ENCODE measurements at places on chromosomes 16 and 17.

DNA sequence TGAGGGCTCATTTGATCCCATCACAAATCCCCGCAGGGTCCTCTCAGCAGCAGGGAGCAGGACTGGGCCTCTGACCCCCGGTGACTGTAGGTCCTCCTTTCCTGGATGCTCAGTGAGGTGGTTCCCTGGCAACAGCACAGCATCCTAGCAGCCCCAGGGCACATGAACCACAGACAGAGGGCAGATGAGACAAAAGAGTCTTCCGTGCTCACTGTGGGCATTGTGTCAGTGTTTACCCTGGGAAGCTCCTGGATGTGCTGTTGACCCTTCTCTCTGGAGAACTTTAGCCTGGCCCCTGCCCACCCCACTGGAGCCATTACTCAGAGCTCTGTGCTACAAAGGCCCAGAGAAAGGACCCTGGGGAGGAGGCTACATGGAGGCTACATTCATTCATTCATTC, 21.7 kb upstream of the TMEM220 start:
- DNase-seq: no peak

DNA sequence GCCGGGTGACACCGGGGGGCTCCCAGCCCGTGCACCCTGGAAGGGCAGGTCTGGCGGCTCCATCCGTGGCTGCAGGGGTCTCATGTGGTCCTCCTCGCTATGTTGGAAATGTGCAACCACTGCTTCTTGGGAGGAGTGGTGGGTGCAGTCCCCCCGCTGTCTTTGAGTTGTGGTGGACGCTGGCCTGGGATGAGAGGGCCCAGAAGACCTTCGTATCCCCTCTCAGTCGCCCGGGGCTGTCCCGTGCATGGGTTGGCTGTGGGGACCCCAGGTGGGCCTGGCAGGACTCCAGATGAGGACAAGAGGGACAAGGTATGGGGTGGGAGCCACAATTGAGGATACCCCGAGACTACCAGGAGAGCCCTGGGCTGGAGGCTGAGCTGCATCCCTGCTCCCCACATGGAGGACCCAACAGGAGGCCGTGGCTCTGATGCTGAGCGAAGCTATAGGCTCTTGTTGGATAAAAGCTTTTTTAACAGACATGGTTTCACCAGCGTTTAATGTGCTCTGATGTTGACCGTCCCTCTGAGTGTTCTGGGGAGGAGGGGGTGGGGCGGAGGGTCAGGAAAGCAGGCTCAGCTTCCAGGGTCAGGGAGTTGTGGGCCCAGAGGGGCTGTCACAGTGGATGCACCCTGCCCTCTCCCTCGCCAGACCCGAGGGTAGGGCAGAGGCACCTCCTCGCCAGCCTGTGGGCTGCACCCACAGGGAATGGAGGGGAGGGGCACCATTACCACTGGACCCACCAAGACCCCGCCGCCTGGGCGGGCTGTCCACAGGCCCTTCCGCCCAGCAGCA, 5.4 kb downstream of the SPATA2L start:
- DNase-seq: no peak

- peak; percentile 16 for DNase-seq
Observed at GRCh38 chr17:29929006-29929532, 959 bp downstream of the SSH2 start.

GRCh38 chr17:78134899-78135385, 4.4 kb downstream of the TMC8 start:
- no peak for DNase-seq

DNA sequence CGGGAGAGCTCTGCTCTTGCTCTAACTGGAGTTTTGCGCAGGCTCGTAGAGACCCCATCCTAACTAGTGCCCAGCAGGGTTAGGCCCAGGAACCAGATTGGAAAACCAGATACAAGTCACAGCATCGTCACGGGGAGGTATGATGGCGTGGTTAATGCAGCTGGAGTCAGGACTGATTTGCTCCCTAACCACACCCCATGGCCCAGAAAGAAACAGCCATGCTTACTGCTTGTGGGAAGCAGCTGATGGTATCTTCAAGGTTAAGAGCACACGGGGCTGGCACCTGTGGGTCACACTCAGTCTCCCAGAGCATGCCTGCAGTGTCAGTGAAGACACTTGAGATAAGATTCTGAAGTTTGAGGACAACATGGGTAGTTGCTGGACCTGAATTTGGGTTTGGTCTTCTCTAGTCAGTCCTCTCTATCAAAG, 60.2 kb downstream of the WIPI1 start:
- no peak for DNase-seq

GRCh38 chr17:50027881-50028735, 27.8 kb upstream of the ITGA3 start:
- peak; percentile 40 for DNase-seq

DNA sequence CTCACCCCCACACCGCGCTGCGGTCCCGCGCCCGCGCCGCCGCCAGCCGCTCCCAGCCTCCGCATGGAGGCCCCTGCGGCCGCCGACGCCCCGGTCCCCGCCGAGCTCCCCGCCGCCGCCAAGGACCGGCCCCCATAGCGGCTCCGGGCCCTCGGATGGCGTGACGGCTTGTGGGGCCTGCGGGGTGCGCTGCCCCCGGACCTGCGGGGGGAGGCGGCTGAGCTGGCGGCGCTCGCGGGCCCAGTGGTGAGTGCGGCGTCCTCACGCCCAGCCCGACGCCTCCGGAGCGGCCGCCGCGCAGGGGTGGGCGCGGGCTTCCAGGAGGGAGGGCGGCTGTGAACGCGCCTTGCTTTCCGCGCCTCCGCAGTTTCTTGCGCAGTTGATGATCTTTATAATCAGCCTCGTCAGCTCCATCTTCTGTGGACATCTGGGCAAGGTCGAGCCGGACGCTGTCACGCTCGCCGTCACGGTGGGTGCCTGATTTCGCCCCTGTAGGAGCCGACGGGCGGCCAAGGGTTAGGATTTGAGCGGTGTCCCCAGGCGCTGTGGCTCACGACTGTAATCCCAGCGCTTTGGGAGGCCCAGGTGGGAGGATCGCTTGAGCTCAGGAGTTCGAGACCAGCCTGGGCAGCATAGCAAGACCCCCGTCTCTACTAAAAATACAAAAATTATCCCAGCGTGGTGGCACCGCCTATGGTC, 46.4 kb downstream of the SLC47A1 start:
- peak; percentile 23 for DNase-seq

GRCh38 chr17:81257533-81257932, 18.4 kb downstream of the NDUFAF8 start:
- DNase-seq: no peak

DNA sequence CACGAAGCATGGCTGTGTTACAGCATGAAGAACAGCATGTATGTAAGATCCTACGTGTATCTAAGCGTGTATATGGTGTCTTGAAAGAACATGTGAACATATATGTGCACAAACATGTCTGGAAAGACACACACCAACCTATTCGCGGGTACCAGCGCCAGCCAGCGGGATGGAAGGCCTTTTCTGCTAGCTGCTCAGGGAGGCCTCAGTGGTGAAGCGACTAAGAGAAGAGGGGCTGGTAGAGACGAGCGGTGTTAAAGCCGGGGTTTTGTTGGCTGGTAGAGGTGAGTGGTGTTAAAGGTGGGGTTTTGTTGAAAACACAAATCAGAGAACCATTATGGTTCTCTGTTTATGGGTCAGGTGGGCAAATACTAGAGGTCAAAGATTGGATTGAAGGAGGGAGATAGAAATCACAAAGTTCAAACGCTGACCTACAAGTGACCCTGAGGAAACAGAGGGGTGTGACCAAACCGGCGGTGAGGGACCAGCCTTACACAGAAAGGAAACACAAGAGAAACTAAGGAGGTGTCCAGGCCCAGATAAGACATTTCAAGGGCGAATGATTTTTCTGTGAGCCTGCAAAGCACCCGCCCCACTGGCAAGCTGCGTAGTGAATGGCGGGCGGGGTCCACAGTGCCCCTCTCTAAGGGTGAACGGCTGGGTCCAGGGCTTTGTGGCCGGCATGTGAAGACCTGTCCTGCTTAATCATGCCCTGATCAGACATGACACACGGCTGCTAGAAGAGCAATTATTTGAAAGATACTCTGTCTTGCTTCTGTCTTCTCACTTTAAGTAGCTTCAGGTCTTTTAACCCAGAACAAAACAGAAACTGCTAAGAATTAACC, 8.1 kb downstream of the ZCCHC14 start:
- no peak for DNase-seq

GRCh38 chr17:28527181-28527681, 21.1 kb downstream of the FOXN1 start:
- DNase-seq: no peak

- DNase-seq: no peak
Observed at GRCh38 chr17:75340631-75341030, 51.4 kb upstream of the SLC25A19 start.

DNA sequence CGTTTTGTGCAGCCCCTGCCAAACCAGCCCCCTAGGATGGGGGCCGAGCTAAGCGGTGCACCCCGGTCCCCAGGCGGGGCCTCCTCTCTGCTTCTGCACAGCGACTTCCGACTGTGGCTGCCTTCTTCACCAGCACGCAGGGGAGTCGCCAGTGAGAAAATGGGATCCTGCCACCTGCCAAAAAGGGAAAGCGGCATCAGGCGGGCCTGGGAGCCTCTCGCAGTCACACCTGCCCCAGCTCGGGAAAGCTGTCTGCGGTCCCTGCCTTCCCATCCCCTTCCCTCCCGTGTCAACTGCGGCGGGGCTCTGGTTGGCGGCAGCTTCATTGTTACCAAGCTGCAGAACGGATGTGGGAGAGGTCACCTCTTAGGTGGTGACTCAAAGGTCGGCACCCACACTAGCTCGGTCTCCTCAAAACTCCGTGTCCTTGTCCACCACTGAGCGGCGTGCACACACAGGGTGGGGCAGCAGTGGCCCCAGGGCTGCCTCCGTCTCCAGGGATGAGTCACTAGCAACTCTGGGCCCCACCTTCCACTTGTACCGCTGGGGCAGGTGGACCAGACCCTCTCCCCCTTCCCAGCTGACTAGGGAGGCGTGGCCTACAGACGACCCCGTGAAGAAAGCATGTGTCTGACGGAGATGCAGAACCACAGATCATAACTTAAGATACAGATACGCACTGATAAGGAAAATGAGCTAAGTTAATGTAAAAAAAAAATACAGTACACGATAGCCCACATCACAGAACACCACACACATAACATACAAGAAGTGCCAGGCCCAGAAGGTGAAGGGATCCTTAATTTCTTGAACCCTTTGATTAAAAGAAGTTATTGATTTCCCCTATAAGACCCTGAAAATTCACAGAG, 1.5 kb upstream of the PCYT2 start:
- no peak for DNase-seq

- DNase-seq: no peak
Observed at GRCh38 chr16:71524566-71525553, 1.4 kb upstream of the CHST4 start.

GRCh38 chr17:35890774-35891155, 10.6 kb upstream of the CCL5 start:
- no peak for DNase-seq

- peak; percentile 97 for DNase-seq
Observed at GRCh38 chr16:2968738-2969544, at the start of gene PAQR4. TSS of gene PAQR4 (plus strand) at chr16:2969348. CDS start at chr16:2969675, 327 bp downstream.

DNA sequence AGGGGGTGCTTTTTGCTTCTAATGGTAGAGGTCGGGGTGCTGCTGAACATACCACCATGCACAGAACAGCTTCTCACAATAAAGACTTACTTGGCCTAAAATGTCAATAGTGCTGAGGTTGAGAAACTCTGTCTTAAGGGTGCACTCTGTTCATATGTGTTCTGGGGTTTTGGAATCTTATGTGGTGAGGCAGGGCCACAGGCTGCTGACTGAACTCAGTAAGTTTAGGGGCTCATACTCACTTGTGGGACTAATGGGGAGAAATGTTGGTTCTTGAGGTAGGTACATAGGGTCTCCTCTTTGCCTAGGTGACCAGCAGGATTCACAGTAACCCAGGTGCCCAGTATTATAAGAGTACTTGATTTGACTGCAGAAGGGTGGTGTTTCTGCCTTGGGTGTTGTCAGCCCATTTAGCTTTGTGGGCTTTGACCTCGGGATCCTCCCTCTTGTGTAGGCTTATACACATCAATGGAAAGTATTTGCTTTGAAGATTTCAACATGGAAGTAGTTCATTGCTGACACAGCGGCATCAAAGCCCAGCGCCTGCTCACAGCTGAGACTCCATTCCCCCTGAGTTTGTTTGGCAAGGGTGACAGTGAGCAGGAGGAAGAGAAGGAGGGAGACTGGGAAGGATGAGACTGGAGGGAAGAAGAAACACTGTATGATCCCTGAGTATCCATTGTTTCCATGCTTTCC, 17.2 kb downstream of the SLC7A6 start:
- no peak for DNase-seq

- DNase-seq: peak; percentile 58
Observed at GRCh38 chr16:67327743-67328142, 1.1 kb downstream of the LRRC36 start.

DNA sequence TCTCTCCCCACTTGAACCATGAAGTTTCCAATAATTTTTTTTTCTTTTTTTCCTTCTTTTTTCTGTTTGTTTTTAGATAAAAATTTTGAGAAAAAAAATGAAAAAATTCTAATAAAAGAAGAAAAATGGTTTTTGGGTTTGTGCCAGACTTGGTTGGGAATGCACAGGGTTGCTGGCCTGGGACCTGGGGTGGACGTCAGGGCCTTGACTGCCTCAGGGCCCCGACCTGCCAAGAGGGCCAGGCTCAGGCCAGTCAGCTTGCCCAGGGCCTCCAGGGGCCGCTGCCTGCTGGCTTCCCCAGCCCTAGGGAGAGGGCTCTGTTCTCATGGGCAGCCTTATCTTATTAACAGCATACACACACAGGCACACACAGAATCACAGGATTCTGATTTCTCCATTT, 6.5 kb downstream of the TBX6 start:
- no peak for DNase-seq

- peak; percentile 67 for DNase-seq
Observed at GRCh38 chr17:1192911-1193699, 13.3 kb upstream of the ABR start.

- peak; percentile 54 for DNase-seq
Observed at GRCh38 chr17:51166987-51167931, 1.0 kb downstream of the NME2 start.

GRCh38 chr17:4899341-4900230, at the start of gene C17orf107:
TSS of gene C17orf107 (plus strand) at chr17:4899536. CDS start at chr17:4899763, 227 bp downstream.
- peak; percentile 98 for DNase-seq

DNA sequence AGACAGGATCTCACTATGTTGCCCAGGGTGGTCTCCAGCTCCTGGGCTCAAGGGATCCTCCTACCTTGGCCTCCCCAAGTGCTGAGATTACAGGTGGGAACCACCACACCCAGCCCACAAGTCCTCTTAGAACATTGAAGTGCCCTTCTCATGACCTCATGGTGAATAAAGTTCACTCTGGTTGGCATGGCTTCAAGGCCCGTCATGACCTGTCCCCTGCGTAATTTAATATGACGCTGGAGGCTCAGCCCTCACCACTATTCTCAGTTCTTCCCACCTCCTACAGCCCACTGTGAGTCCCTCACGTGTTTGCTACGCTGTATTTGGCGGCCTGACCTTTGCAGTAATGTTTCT, 1.9 kb downstream of the ENDOV start:
- no peak for DNase-seq

GRCh38 chr17:48530887-48531272, at the start of gene HOXB1:
TSS of gene HOXB1 (minus strand) at chr17:48531011. CDS start at chr17:48530904, 107 bp downstream.
- DNase-seq: no peak

GRCh38 chr17:78013683-78014467, 55.4 kb downstream of the TNRC6C start:
- DNase-seq: peak; percentile 77

DNA sequence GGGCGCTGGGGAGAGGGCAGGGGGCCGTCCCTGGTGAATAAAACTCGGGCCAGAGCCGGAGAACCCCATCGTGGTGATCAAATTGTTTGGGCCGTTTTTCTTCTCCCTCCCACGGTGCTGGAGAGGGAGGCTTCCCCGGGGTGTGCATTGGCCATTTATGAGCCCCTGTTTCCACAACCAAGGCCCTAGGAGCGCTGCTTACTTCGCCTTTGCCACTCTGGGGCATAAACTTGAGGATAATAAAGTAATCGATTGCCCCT, 544 bp downstream of the CCP110 start:
- DNase-seq: no peak

Measured in suppressor macrophage treated with lipopolysaccharide for 4 hours (primary cell).